ENCODE measurements at places on chromosomes 7 and 10.
A peak's percentile ranks its signal among the peaks of the same experiment; 100 is the strongest.

- DNase-seq: no peak
Measured at GRCh38 chr7:96174812-96175211, 147.1 kb downstream of the SLC25A13 start.

DNA sequence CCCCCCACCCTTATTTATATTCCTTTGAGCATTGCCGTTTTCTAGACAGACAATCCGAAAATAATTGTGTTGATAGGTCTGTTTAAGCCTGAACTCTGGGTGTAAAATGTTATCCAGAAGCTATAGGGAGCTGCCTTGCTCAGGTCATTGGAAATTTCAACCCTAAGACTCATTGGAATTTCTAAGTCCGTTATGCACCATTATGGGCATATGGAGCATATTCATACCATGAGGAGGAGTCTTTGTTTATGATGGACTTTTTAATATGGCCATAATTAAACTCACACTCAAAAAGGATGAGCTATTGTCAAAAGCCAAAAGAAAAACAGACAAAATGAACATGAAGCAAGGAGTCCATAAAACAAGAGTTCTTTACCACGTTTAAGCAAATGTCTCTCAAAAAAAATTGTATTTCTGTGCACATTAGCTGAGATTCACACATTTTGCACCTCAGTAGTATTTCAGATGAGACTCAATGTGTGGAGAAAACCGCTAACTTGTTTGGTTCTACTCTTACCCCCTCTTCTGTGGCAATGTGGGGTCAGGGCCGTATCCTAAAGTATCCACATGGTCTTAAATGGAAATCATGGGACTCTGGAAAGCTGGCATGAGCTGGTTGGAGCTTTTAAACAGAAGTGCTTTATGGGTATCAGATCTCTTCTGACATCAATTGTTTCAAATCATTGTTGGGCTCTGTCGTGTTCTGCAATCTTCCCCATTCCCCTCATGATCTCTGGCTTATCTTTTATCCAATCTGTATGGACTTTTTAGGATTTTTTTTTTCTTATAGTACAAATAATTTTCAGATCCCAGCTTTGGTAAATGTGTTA lies 60.5 kb downstream of the PODXL start:
- no peak for DNase-seq

- DNase-seq: no peak
Measured at GRCh38 chr7:22697876-22698606, 29.0 kb upstream of the IL6 start.

GRCh38 chr7:157272351-157273207 lies 64.2 kb upstream of the DNAJB6 start:
- DNase-seq: no peak

GRCh38 chr7:28627263-28627653 lies 214.9 kb downstream of the CREB5 start:
- no peak for DNase-seq

GRCh38 chr10:70462349-70462984 lies 16.1 kb upstream of the PALD1 start:
- DNase-seq: no peak

- no peak for DNase-seq
Measured at GRCh38 chr7:3893151-3893788, 592.2 kb downstream of the SDK1 start.

GRCh38 chr10:109939315-109939961 lies 16.1 kb upstream of the XPNPEP1 start:
- no peak for DNase-seq

DNA sequence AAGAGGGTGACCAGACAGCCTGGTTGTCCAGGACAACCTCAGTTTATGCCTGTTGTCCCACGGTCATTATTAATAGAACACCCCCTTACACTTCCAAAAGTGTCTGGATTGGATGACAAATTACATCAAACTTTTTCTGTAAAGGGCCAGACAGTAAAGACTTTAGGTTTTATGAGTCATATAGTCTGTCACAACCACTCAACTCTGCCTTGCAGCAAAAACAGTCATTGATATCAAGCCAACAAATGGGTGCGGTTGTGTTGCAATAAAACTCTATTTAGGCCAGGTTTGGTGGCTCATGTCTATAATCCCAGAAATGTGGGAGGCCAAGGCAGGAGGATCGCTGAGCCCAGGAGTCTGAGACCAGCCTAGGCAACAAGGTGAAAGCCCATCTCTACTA lies 66.7 kb upstream of the ATP6V0A4 start:
- DNase-seq: no peak

- no peak for DNase-seq
Measured at GRCh38 chr10:88386821-88387773, 196.0 kb downstream of the RNLS start.

DNA sequence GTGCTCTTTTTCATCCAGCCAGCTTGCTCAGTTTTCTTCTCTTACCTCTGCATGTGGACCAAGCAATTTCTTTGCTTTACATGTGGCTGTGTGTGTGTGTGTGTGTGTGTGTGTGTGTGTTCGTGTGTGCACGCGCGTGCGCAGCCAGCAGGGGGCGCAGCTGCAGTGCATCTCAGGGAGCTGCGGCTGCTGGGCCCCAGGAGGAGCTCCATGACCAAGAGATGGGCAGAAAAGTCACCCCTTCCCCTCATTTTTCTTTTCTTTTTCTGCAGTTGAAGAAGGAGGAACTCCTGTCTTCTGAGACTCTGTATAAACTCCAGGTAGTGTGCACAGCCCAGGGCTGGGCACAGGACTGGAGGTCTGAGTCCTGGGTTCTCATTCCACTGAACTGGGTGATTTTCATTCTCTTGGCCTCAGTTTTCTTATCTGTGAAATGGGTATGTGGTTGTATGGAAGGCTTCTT lies 41.8 kb downstream of the BLNK start:
- DNase-seq: peak; percentile 90

- no peak for DNase-seq
Measured at GRCh38 chr10:116669080-116669479, 48.3 kb downstream of the PNLIPRP2 start.

DNA sequence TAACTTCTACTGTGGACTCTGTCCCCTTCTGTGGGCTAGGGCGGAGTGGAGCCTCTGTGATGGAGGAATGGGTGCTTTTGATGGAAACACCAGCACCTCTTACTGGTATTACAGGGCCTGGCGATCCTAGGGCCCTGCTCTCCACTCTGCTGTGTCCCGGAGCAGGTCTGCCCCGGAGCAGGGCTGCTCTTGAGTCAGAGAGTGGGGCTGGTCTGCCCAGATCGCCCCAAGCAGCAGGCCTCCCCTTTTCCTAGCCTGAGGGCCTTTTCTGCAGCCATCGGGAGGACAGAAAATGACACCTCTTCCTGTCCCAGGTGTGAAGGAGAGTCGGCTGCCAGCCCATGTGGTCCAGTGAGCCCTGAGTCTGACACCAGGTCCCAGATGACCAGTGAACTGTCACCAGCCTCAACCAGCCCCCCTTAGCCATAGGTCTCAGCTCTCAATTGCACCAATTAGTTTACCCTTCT lies 1.4 kb downstream of the ZNF282 start:
- DNase-seq: peak; percentile 63

- DNase-seq: peak; percentile 28
Measured at GRCh38 chr10:132850896-132851295, 64.9 kb upstream of the NKX6-2 start.

DNA sequence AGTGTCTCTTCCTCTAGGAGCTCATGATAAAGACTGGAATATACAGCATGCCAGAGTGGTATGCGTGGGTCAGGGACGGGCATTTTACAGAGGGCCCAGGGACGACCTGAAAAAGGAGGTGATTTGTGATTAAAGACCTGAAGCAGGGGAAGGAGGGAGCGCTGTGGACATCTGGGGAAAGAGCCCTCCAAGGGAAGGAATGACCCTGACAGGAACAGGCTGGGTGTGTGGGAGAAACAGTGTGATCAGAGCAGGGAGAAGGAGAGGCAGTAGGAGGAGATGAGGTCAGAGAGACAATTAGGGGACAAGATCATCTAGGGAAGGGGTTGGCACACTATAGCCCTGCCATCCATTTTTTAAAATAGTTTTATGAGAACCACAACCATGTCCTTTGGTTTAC lies 3.4 kb upstream of the RASSF4 start:
- DNase-seq: no peak

- DNase-seq: no peak
Measured at GRCh38 chr10:11274452-11274851, 256.8 kb downstream of the CELF2 start.

DNA sequence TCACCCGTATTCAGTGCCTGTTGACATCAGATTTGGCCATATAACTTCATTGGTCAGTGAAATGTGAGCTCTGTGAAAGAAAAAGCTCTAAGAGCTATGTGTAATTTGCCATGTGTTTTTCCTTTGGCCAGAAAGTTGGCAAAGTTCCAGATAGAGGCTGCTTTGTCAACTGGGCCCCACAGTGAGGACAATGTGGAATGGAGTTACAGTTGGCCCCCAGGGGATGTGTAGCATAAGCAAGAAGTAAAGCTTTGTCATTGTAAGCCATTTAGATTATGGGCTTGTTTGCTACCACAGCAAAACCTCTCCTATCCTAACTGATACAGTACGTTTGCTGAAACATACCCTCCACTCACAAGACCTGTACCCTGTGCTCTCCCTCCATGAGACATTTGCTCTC lies 119.1 kb upstream of the HABP2 start:
- no peak for DNase-seq

DNA sequence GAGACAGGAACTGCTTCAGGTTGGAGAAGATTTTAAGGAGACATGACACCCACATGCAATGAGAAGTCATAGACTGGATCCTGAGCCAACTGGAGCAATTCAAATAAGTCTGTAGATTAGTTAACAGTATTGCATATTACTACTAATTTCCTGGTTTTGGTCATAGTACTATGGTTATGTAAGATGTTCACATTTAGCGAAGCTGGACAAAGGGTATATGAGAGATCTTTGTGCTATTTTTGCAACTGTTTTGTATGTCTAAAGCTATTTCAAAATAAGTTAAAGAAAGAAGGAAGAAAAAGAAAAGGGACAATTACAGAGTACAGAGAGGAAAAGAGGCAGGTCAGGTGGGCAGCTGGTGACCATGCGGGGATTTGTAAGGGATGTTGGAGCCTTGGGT lies 116.5 kb upstream of the SVIL start:
- no peak for DNase-seq

- DNase-seq: no peak
Measured at GRCh38 chr10:74024600-74024999, 26.7 kb downstream of the VCL start.

DNA sequence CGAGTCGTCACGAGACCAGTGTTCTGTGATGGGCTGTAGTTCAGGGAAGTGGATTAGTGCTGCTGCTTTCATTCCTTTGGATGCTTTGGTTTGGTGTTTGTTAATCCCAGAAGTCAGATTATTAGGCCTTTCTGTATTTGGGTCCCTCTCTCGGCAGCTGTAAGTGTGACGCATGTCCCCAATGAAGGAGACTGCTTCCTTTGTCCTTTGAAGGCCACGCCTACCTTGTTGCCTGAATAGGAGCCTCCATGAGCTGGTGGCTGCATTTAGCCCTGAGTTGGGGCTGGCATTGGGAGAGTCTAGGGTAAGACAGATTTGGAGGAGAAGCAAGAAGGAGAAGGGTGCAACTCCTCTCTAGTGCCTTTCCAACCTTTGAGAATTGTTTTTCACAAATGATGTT lies 34.5 kb downstream of the DOCK1 start:
- no peak for DNase-seq

DNA sequence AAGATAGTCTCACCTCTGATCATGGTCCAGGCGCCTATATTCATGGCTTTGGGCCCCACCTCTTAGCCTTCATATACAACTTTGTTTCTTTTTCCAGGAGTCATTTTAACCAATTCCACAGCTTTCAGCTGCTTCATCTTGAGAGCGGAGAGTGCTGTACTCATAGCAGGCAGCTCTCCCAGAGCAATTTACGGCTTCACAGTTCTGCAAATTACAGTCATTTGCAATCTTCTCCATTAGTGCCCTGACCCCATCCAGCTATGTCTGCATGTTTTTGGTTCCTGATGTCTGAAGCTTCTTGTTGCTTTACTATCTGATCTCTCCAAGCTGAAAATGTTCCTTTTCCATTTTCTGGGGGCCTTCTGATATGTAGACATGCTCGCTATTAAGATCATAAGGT lies 18.0 kb upstream of the MEST start:
- no peak for DNase-seq

DNA sequence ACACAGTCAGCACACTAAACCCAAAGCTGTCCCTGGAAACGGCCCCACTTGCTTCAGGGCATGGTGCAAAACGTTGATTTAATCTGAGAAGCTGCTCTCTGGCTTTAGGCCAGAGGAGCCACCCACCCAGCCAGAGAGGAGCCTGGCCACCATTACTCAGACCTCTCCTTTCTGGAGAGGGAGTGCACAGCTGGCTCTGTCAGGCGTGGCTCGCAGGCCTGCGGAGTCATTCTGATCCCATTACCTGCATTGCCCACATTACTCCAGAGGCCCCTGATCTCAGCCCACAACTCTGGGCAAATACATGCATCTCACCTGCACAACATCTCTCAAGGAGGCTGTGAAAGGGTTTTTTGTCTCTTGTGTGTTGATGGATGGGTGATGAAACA lies 370.0 kb upstream of the IGFBP3 start:
- DNase-seq: no peak

GRCh38 chr7:27410812-27411544 lies 168.4 kb downstream of the EVX1 start:
- no peak for DNase-seq

- no peak for DNase-seq
Measured at GRCh38 chr7:145817687-145818086, 298.9 kb upstream of the CNTNAP2 start.

DNA sequence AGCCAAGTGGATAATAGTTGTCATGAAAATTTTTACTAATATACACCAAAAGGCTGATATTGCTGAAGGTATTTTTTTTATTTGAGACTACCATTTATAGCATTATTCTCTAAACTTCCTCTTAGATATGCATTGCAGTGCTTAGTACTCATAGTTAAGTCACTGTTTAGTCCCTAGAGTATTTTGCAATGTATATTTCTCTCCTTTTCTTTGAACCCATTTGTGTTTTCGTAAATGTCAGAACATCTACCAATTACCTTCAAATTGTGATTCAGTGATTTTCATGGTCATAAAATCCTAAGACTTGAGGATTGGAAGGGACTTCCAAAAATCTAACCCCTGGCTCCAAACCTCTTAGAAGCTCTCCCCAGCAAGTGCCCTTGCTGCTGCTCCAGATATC lies 21.5 kb upstream of the CYP26C1 start:
- no peak for DNase-seq

DNA sequence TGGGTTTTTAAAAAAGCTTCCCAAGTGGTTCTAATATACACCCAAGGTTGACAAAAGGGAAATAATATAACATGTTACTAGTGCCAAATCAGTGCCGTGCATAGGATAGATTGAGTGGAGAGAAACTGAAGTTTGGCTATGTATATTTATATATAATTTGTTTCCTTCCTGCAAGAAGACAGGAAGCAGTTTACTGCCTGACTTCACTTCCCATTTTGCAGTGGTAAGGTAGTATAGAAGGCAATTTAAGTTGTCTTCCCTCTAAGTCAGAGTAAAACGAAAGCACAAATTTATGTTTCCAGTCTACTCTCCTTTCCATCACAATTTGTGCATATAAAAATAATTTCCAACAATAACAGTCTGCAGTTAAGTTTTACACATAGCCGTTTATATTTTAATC lies 3.4 kb upstream of the HYCC1 start:
- DNase-seq: no peak

Measured in activated CD8-positive, alpha-beta memory T cell treated with anti-CD3 and anti-CD28 coated beads, Interleukin-2, amount 50 U/mL, for 48 hours (primary cell).